NCI-H1092 treated with DMSO at 0.1 percent for 48 hours (cell line): ENCODE measurements at places on chromosomes 1 and 21.

DNA sequence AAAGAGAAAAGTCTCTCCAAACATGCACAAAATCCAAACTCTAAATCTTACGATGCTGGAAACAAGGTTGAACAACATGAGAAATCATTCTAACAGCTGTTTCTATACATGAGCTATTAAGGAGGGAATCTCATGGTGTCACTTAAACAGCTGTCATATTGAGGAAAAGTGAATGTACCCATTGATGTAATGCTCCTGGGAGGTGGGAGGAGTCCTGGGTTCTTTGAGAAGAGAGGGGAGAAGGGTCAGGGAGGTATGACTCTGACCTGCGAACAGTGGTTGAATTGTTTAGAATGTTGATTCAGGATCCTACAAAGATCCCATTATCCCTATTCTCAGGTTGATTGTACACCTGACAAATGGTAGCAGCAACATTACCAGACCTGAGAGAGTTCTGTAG lies 49.3 kb downstream of the ZC3H11B start:
- DNase-seq = peak; percentile 39

DNA sequence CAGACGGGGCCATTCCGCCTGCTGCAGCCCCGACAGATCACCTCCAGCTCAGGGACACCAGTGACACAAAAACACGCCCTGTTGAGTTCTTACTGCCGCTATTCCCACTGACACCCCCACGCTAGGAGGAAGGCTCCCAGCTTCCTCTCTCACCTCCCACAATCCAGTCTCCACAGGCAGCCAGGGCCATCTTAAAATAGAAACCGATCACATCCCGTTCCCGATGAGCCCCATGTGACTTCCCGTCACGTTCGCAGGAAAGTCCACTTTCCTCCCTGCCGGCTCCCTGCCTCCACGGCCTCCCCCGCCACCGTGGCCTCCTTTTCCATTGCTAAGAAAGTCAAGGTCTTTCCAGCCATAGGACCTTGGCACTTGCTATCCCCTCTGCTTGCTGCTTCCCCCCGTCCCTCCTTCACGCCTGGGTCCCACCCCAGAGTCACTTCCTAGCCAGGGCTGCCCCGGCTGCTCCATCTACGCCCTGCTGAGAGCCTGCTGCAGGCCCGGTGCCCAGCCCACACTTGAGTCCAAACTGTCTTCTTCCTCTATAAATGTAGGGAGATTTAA lies 24.0 kb upstream of the DDOST start:
- no peak for DNase-seq

- no peak for DNase-seq
Measured at GRCh38 chr1:119910618-119911017, 14.3 kb upstream of the ADAM30 start.

- no peak for DNase-seq
Measured at GRCh38 chr1:82032068-82032467, 231.3 kb downstream of the ADGRL2 start.

DNA sequence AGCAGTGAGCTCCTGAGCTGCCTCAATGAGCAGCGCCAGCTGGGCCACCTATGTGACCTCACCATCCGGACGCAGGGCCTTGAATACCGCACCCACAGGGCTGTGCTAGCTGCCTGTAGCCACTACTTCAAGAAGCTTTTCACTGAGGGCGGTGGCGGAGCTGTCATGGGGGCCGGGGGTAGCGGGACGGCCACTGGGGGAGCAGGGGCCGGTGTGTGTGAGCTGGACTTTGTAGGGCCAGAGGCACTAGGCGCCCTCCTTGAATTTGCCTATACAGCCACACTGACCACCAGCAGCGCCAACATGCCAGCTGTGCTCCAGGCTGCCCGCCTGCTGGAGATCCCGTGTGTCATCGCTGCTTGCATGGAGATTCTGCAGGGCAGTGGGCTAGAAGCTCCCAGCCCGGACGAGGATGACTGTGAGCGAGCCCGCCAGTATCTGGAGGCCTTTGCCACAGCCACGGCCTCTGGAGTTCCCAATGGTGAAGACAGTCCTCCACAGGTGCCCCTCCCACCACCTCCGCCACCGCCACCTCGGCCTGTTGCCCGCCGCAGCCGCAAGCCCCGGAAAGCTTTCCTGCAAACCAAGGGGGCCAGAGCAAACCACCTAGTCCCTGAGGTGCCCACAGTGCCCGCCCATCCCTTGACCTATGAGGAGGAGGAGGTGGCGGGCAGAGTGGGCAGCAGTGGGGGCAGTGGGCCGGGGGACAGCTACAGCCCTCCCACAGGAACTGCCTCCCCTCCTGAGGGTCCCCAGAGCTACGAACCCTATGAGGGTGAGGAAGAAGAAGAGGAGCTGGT lies 12.3 kb downstream of the ZBTB7B start:
- no peak for DNase-seq

- DNase-seq = no peak
Measured at GRCh38 chr1:208088319-208088718, 155.9 kb downstream of the PLXNA2 start.

- no peak for DNase-seq
Measured at GRCh38 chr1:195236991-195237889, 1371.0 kb downstream of the KCNT2 start.

DNA sequence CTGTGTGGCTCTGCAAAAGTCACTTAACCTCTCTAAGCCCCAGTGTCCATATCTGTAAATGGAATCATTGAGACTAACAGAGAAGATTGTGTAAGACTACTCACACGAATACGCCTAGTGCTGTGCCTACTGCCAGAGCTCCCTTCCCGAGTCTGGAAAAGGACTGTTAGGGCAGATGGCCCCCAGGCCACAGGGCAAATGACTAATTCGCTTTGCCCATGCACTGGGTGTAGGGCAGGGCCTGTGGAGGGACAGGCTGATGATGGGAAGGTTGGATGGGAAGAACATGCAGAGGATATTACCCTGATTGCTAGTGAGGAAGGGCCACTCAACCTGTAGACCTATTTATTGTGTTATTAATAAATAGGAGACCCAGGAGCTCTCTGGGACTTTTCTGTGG lies 4.2 kb upstream of the GPR61 start:
- no peak for DNase-seq

- no peak for DNase-seq
Measured at GRCh38 chr1:214460304-214460916, 91.0 kb downstream of the PTPN14 start.

DNA sequence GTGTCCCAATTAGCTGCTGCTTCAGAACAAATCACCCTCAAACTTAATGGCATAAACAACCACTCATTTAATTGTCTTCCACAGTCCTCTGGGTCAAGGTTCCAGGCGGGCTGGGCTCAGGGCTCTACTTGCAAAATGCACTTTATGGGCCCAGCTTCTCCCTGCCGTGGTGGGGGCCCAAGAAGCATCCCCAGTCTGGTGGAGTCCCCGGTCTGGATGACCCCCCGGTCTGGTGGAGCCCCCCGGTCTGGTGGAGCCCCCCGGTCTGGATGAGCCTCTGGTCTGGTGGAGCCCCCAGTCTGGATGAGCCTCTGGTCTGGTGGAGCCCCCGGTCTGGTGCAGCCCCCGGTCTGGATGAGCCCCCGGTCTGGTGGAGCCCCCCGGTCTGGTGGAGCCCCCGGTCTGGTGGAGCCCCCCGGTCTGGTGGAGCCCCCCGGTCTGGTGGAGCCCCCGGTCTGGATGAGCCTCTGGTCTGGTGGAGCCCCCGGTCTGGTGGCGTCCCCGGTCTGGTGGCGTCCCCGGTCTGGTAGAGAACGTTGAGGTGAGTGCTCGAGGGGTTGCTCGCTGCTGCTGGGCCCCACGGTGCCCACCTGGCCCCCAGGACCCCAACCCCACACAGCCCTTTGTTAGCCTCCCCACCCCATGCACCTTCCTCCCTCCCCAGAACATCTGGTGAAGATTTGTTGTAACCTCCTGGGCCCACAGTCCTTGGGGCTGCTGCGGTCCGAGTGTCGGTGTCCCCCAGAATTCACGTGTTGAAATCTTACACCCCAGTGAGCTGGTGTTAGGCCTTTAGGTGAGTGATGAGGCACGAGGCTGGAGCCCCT lies 33.8 kb downstream of the POFUT2 start:
- no peak for DNase-seq

- DNase-seq = no peak
Measured at GRCh38 chr1:203284411-203285123, 20.8 kb upstream of the BTG2 start.

- DNase-seq = no peak
Measured at GRCh38 chr1:67191668-67192520, 25.6 kb downstream of the IL23R start.

DNA sequence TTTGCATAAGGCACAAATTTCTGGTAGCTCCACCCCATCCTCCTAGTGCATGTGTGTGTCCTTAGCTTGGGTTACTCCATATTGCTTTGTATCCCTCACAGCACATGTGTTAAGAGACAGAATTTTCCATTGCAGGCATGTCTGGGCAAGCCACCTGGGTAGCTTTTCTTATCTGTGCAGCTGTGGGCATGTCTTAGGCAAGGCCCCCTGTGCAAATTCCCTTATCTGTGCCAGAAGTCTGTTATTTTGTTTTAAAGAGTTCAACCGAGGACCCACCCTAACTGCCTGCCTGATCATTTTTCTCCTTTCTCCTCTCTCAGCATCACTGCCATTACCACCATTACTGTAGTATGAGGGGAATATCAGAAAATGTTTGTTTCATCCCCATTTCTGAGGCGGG lies 131.9 kb downstream of the CYYR1 start:
- DNase-seq = no peak

GRCh38 chr1:112722601-112723510 lies 7.7 kb upstream of the PPM1J start:
- DNase-seq = peak; percentile 44

GRCh38 chr1:197733324-197733723 lies 42.0 kb downstream of the DENND1B start:
- DNase-seq = no peak

- DNase-seq = no peak
Measured at GRCh38 chr1:65190229-65190628, 42.2 kb downstream of the AK4 start.

- DNase-seq = peak; percentile 26
Measured at GRCh38 chr1:108561689-108562326, 1.9 kb downstream of the EEIG2 start.

DNA sequence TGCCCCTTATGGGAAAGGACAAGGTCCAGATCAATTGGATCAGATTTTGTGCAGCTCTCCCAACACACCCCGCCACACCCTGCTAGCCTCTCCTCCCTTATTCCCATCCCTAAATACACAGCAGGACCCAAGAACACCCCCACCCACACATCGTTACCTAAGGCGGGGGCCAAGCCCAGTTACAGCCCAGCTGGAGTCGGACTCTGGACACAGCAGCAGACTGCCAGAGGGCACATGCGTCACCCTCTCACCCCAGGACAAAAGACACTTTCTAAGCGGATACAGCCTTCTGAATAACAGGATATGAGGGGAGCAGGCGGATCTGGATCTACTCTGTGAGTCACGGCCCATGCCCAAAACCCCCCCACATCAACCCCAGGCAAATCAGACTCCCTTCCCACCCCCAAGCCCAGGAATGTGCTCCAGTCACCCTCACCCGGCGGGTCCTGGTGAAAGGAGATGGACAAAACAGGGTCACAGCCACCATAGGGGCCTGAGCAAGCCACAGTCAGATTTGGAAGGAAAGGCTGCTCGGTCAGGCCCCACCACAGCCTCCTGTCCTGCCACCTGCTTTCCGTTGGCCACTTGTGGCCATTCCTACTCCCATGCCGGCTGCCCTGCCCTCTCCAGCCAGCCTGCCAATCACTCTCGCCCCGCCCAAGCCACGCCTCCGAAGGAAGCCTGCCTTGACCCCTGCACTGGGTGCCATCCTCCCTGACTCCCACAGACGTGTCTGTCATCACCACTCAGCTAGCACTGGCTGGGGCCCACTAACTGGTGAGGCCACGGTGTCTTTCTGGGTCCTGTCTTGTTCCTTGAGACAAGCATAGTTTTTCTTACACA lies 4.0 kb downstream of the S100A16 start:
- no peak for DNase-seq

- no peak for DNase-seq
Measured at GRCh38 chr1:234896477-234897389, 231.9 kb downstream of the TOMM20 start.

DNA sequence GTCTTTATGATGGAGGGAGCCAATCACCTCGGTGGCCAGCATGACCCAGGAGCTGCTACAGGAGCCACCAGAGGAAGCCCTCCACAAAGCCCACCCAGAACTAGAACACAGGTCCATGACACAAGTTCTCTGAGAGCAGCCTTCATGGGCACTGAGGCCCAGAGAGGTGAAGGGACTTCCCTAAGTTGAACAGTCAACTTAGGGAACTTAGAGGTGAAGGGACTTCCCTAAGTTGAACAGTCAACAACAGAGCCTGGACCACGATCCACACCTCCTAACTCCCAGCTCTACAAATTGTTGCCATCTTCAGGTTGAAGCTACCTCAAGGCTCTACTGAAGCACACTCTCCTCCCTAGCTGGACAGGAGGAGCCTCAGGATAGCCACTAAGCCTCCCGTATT lies 132.7 kb downstream of the CCDC185 start:
- no peak for DNase-seq

- DNase-seq = no peak
Measured at GRCh38 chr1:7534061-7534825, 236.9 kb upstream of the VAMP3 start.

DNA sequence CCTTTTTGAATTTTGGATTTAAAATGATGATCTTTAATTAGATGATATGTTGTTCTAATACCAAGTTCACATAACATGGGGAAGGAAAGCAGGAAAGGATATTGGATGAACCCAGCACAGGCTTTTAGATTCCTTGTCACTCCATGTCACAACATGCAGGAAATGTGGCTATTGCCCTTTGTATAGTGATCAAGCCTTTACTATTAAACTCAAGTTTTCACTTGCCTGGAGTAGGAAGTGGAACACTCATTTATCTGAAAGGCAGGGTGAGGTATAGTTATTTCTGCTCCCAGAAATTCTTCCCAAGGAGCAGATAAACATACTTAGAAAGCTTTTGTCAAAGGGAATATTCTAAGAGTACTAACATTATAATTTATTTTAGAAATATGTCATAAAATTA lies 37.2 kb upstream of the BCAS2 start:
- no peak for DNase-seq

DNA sequence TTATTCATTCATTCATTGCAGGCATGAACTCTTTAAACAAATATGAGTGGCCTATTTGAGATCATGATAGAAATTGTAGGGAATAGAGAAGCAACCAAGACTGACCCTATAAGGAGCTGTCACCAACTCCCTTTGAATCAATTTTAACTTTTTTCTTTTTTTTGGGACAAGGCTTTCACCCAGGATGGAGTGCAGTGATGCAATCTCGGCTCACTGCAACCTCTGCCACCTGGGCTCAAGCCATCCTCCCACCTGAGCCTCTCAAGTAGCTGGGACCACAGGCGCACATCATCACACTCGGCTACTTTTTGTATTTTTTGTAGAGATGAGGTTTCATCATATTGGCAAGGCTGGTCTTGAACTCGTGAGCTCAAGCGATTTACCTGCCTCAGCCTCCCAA lies 17.1 kb upstream of the ATP5PO start:
- no peak for DNase-seq

GRCh38 chr1:24828183-24828886 lies 83.1 kb downstream of the CLIC4 start:
- DNase-seq = peak; percentile 24

GRCh38 chr1:234535763-234536515 lies 57.0 kb upstream of the TARBP1 start:
- DNase-seq = no peak

GRCh38 chr1:41495210-41495948 lies 10.9 kb upstream of the EDN2 start:
- peak; percentile 15 for DNase-seq
